NAMALWA (cell line): ENCODE measurements at places on chromosomes 3 and 15.

DNA sequence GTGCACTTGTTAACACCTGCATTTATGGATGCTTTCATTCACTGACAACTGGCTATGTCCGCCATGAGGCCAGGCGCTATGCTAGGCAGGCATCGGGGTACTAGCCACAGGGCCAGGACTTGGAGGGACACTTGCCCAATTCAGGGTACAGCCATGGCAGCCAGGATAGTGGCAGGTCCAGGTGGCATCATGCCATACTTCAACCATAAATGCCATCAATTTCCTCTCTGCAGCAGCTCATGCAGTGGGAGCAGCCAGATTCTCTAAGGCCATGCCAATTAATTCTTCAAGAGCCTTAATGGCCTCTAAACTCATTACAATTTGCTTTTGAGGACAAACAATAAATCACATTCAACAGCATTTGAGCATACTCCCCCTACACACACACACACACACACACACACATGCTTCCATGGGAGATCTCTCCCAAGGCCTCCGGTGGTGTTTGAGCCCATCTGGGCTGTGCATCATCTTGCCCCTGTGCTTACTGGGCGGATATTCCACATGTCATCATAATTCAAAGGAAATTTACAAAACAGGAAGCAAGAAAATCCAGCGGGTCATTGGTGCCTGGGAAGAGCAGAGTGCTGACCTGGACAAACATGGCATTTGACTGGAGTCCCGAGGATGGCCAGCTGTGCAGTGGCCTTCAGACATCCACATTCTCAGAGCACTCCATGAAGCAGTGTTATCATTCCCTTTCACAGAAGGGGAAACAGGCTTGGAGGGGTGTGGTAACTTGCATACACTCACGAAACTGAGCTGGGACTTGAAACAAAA, 109.1 kb downstream of the IQSEC1 start:
- DNase-seq = no peak

GRCh38 chr15:57692709-57693108, 13.8 kb upstream of the POLR2M start:
- no peak for DNase-seq

- no peak for DNase-seq
Measured at GRCh38 chr3:105791919-105792786, 76.7 kb downstream of the CBLB start.

- peak; percentile 72 for DNase-seq
Measured at GRCh38 chr3:126156468-126156867, 23.9 kb downstream of the ALDH1L1 start.

DNA sequence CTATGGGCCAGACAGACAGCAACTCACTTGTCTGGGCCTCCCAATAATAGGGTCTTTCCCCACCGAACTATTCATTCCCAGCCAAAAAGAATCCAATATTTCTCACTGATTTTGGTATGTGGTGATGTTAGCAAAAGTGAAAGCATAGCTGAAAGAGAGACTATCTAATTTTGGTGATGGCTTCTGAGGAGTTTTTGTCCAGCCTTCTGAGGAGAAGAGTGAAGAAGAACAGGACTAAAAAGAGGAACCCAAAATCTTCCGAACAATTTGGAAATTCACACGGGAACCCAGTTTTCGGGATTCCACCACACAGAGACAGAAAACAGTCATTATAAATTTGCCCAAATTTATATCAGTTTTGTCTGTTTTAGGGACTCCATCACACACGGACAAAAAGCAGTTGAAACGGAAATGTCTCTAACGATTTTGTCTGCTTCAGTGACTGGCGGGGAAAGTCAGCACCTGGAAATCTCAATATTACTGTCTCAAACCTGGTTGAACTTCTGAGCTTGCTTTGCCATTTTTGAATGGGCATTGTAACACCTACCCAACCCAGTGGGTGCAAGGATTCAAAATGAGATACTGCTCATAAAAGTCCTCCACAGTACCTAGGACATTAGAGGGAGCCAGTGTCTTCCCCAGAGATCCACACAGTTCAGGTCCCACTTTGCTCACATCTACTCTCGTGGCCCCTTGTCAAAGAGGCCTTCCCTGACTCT, 9.1 kb downstream of the CD80 start:
- DNase-seq = peak; percentile 35

GRCh38 chr3:29215948-29216347, 64.9 kb upstream of the RBMS3 start:
- no peak for DNase-seq

- DNase-seq = no peak
Measured at GRCh38 chr3:153210660-153211059, 48.6 kb downstream of the RAP2B start.

DNA sequence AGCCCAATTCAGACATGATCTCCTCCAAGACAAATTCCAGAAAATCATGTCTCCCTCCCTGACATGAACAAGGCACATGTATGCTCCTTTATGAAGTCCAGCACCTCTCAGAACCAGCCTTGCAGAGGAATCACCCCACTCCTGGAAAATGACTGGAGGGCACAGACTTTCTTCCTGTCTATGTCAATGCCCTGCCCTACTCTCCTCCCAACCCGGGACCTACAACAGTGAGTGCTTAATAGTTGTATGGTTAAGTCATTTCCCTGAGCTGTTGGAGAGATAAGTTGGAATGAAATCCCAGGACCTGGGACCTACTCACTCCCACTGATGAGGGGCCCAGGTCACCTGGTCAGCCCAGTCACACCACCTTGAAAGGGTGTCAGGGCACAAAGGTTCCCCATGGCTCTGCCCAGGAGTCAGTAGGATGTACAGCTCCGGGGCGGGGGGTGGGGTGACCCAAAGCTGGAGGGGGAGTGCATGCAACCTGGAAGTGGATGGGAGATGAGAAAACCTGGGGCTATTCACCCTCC, 80.1 kb upstream of the HERC1 start:
- DNase-seq = no peak

GRCh38 chr3:157097198-157097597, 62.7 kb downstream of the CCNL1 start:
- DNase-seq = no peak

GRCh38 chr3:1404270-1404962, 311.6 kb downstream of the CNTN6 start:
- DNase-seq = no peak
